ENCODE measurements at places on chromosomes 3 and 15. TPM values are rescaled to one million over a fixed set of nuclear protein-coding genes. Genes with fewer than 3 reads are reported as not detected.

ACP3 gene
- total RNA-seq: 4.1 TPM

FURIN gene
- 104 TPM for total RNA-seq

LRRC34 gene
- total RNA-seq: 0.73 TPM

TEX55 gene
- total RNA-seq: not detected

- no peak overlapping the region for H3K4me3 ChIP-seq
- no peak for DNase-seq
- no peak overlapping the region for H3K27ac ChIP-seq
- no peaks in the 10 kb centered on the region for H3K27me3 ChIP-seq
Observed at GRCh38 chr15:46304321-46304720, 669.5 kb downstream of the SQOR start.

- peaks cover 4% of the 10 kb centered on the region for H3K4me1 ChIP-seq
- no peak for DNase-seq
- H3K36me3 ChIP-seq: no peaks in the 10 kb centered on the region
- no peaks in the 10 kb centered on the region for H3K27me3 ChIP-seq
- H3K27ac ChIP-seq: no peak overlapping the region
Observed at GRCh38 chr3:134796281-134797056, 1.4 kb downstream of the EPHB1 start.

DNA sequence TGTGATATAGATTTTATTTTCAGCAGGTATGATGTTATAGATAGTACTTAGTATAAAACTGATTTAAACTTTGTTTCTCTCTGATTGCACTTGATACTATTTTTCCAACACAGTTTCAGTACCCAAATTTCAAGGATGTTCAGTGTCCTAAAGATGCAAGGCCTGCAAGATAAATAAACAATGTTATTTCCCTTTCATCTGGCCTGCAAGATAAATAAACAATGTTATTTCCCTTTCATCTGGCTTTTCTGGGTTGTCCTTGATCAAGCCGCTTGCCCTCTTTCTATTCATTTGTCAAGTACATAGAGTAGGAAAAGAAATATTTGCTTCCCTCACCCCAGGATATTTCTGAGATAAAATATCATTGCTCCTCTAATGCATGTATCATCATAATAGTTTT, 571.0 kb downstream of the FGF12 start:
- H3K27me3 ChIP-seq: no peaks in the 10 kb centered on the region
- DNase-seq: no peak
- no peak overlapping the region for H3K27ac ChIP-seq

- no peak for DNase-seq
- peaks cover 14% of the 10 kb centered on the region for H3K4me1 ChIP-seq
- no peak overlapping the region for H3K27ac ChIP-seq
- no peaks in the 10 kb centered on the region for H3K36me3 ChIP-seq
- no peaks in the 10 kb centered on the region for H3K27me3 ChIP-seq
Observed at GRCh38 chr15:74873756-74874424, 725 bp upstream of the SCAMP2 start.

- H3K27me3 ChIP-seq: no peaks in the 10 kb centered on the region
- no peaks in the 10 kb centered on the region for H3K36me3 ChIP-seq
- no peaks in the 10 kb centered on the region for H3K4me1 ChIP-seq
- H3K27ac ChIP-seq: no peak overlapping the region
- no peak for DNase-seq
Observed at GRCh38 chr3:47650294-47650693, 71.6 kb upstream of the CSPG5 start.
